Non-pigmented ciliary epithelial cell (primary cell): ENCODE measurements at places on chromosomes 5 and 9.

GRCh38 chr5:33180900-33181299 lies 259.9 kb upstream of the TARS1 start:
- no peak for DNase-seq

DNA sequence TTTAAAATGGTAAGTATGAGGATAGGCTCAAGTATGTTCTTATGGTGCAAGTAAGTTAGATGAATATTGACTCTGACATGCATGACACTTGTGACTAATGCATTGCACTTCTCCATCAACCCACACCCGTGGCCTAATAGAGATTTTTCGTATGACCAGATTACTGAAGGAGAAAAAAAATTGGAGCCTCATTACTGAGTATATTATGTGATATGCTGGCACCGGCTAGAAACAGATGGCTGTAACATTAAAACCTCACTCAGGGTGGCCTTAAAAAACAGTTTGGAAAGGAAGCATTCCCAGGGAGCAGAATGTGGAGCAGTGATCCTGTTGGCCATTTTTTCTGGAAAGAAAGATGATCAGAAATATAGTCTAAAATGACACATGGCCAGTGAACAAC lies 766.4 kb downstream of the PRELID2 start:
- DNase-seq = no peak

- no peak for DNase-seq
These were observed 46.3 kb upstream of the TBC1D9B start for GRCh38 chr5:179953987-179954386.

GRCh38 chr5:139794067-139794846 lies 1.4 kb upstream of the PSD2 start:
- no peak for DNase-seq

- DNase-seq = no peak
These were observed 4.5 kb downstream of the PSAT1 start for GRCh38 chr9:78301466-78301865.

DNA sequence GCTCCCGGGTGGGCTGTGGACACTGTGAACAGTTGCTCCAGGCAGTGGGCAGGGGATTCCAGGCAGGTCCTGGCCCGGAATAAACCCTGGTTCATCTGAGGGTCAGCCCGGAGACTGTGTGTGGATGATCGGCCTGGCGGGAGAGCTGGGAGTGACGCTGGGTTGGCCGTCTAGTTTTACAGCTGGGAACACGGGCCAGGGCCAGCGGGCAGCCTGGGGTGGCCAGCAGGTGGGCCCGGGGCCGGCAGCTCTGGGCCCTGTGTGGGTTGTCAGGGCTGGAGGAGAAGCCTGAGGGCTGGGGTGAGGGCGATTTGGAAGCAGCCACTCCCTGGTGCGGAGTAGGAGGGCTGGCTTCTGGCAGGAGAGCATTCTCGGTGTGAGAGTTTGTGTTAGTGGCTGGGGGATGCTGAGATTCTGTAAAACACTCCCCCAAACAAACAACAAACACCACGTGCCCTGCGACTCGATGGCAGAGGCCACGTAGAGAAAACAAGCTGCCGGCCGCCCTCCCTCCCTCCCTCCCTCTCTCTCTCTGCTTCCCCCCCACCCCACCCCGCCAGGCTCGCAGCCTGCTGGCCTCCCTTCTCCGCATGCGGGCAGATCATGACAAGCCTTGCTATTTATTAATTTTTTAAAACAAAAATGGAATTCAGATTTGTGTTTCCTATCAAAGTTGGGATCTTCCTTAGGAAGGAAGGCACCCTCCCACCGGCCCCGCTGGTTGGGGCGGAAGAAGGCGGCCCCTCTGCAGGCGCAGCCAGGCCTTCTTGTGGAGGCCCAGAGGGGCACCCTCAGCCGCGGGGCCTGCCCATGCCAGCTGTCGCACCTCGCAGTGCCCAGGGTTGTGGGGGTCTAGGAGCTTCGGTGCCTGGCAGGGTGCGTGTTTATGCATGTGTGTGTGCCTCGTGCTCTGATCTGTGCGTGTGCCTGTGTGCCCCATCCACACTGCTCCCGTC lies 49.5 kb downstream of the RXRA start:
- DNase-seq = no peak

DNA sequence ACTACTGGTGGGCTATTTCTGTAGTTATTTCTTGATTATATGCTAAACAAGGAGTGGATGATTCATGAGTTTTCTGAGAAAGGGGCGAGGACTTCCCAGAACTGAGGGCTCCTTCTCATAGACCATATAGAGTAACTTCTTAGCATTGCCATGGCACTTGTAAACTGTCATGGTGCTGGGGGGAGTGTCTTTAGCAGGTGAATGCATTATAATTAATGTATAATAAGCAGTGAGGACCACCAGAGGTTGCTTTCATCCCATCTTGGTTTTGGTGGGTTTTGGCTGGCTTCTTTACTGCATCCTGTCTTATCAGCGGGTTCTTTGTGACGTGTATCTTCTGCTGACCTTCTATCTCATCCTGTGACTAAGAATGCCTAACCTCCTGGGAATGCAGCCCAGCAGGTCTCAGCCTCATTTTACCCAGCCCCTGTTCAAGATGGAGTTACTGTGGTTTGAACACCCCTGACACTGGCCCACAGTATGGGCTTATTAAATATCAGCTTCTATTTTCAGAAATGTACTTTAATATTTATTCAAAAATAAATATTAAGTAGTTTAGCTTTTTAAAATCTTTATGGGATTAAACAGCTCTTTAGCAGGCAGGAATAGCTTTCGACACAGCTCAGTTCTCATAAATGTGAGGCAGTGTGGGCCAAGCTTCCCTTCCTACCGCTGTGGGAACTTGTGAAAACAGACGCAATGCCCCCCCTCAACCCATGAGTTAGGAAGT lies 44.4 kb downstream of the GALNT12 start:
- DNase-seq = no peak

DNA sequence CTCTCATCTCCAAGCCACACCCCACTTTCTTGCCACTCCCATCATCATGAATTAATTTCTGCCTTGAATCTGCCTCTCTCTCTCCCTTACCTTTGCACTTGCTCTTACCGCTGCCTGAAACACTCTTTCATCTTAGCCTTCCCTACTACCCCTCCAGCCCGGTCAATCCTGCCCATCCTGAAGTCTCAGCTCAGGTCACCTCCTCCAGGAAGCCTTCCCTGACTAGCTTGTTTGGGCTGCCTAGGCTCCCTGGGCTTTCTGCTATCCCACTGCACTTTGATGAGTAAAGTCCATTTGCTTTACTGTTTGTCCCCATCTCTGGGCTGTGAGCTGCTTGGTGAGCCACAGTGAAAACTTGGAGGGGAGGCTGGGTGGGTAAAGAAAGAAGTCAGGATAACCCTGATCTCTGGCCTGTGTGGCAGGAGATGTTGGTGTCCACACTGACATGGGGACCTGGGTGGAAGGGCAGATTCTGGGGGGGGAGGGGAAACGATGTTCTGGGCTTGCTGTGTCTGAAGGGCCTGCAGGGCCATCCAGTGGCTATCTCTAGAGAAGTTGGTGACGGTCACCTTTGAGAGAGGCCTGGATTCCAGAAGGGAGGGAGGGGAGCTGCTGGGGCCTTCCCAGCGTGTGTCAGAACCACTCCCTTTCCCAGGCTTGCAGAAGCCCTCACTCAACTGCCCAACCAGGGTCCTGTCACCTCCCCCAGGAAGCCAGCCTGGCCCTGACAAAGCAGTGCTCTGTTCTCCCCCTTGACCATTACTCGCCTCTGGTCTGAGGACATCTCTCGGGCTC lies 75.0 kb upstream of the DAB2IP start:
- DNase-seq = no peak
